CMK (cell line): ENCODE measurements at places on chromosomes 4 and X.

DNA sequence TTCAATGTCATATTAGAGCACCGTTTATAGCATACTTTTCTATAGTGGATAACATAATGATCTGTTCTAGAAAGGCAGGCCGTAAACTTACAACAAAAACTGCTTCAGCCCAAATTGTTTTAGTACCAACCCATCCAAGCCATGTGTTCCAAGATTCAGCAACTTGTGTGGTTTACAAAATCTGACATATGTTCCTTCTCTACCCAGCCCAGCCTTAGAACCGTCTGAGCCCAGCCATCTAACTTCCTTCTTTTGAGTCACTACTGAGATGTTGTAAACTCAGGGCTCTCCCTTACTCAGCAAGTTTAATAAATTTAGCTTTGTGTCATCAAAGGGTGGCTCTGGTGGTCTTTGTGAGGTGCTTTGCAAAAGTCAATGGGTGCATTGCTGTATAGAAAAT, 32.4 kb upstream of the REPS2 start:
- no peak for DNase-seq

GRCh38 chrX:118153270-118153669, 36.7 kb upstream of the KLHL13 start:
- DNase-seq: no peak

GRCh38 chrX:11792461-11793421, 34.7 kb downstream of the MSL3 start:
- DNase-seq: no peak

DNA sequence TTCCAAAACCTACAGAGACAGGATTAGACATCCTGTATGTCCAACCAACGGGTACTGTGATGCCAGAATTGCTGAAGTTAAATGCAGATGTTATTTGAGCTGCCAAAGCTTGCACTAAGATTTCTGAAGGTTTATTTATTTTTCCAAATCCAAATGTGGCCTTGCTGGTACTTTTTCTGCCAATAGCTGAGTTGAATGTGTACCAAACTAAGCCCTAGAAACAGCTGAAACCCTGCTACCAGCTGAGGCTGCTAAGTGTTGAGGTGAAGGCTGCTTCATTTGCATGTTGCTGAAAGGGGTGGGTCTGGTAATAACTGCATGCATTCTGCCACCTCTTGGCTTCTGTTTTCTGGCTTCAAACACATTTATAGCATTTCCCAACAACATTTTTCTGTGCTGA, 366.5 kb downstream of the FAT4 start:
- no peak for DNase-seq

DNA sequence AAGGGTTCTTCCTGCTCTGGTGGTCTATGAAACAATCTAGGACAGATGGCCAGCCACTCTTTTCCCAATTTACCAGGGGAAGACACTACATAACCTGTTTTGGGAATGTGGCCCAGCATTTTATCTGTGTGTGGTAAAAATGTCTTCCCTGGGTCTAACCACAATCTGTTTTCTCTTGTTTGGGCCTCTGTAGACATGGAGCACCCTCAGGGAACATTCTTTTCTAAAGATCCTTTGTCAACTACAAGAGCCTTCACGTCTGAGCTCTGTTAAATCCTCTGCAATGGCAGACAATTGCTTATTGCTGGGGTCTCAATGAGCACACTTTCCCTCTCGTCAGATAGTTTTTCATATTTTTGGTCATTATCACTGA, 35.5 kb downstream of the PLAC1 start:
- DNase-seq: no peak

DNA sequence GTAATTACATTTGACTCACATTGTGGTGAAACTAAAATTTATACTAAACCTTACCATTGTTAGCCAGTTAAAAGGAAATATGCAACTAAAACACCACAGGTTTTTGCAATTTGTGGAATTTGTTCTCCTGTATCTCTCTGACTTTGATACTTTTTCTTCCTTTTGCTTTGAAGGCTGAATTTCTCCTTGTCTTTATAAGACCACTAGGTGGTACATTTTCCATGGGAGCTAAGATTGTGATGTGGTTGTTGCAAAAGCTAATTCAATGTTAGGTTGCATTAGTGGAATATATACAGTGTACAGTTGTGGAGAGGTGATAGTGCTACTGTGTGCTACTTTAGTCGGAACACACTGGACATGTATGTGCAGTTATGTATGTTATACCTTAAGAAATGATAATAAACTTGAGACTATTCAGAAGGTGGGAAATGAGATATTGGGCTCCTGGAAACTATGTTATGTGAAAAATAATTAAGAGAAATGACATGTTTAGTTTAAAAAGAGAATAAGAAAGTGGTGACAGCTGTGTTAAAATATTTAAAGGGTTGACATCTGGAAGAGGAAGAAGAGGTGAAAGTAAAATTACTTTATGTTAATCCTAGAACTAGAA, 70.3 kb downstream of the ARL9 start:
- no peak for DNase-seq

GRCh38 chr4:52658641-52659000, 480 bp downstream of the USP46 start:
- no peak for DNase-seq

GRCh38 chr4:31784558-31784957, 1064.4 kb downstream of the PCDH7 start:
- DNase-seq: no peak

DNA sequence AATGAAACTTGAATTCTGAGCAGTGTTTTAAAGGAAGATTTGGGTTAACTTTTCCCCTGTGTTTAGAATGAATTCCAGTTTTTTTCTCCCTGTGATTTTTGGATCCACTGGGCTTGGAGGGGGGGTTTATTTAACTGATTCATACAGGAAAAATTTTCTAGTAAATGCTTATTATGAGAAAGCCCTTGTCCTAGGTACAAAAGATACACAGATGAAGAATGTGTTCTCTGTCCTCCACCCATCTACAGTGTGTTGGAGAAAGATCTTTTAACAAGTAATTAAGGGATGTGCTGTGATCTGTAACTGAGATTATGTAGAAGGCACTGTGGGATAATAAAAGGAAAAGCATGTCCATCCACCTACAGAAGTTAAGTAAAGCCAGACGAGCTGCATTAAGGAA, 103.9 kb downstream of the STIM2 start:
- DNase-seq: no peak

DNA sequence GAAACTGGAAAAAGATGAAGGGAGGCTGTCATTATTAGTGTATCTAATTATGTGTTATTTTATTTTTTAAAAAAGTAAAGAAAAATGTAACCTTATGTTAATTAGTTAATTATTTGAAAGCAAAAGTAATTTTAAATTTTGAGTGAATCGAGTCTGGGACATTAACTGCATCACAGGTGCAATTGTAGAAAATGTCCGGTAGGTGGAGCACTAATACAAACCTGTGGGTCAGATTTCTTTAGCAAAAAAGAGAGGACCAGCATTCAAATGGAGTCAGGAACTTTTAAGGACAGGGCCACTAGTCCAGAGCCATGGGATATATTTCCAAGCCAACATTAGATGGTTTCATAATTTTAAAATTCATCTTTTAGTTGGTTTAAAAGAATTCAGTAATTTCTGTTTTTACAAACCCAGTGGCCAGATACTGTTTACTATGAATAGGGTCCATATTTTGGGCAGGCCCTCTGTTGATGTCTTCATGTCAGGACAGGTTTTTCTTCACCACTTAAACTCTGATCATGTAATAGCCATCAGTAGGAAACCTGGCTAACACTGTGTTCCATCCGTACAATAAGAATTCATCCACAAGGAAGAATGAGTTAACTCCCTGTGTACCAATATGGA, 27.2 kb downstream of the BST1 start:
- no peak for DNase-seq

- DNase-seq: no peak
These were observed 34.4 kb upstream of the ARHGEF6 start for GRCh38 chrX:136814847-136815750.

DNA sequence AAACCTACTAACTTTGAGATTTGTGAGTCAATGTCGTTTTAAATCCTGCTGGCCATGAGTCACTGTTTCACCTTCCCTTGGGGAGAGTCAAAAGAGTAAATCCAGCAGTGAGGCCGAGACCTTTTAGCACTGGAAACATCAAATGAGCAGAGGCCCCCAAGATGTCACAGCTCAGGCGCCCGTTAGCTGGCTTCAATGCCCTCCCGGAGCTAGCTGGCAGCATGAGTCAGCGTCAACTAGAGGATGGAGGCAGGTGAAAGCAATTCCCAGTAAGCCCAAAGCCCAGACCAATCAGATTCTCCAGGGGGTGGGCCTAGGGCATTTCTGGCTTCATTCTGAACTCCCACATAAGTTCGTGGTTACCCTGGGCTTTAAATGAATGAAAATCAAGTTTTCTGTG, 170.9 kb downstream of the CLCN4 start:
- DNase-seq: no peak

- no peak for DNase-seq
These were observed 562.7 kb downstream of the PPARGC1A start for GRCh38 chr4:23327120-23327519.
